ENCODE measurements at places on chromosomes 4 and X.
A peak's percentile ranks its signal among the peaks of the same experiment; 100 is the strongest.

GRCh38 chrX:56221101-56221500 is 11.1 kb upstream of the KLF8 start:
- no peak for DNase-seq

- no peak for DNase-seq
These were observed 9.6 kb upstream of the DUSP9 start for GRCh38 chrX:153637121-153638040.

DNA sequence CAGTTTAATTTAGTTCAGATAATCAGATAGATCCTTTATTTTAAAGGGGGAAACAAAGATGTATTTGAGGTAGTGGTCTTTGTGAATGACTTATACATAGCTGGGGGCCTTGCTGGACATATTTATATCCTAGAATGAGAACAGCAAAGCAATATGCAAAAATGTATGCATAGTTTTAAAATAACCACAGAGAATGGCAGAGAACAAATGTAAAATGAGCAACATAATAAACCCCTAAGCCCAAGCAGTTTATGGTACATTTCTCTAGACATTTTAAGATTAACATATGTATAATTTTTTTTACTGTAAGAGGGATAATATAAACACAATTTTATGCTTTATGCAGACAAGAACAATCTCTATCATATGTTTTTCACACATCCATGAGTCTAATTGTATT is 434.2 kb upstream of the SMIM31 start:
- no peak for DNase-seq

GRCh38 chr4:1937550-1937949 is 66.4 kb downstream of the NSD2 start:
- no peak for DNase-seq

DNA sequence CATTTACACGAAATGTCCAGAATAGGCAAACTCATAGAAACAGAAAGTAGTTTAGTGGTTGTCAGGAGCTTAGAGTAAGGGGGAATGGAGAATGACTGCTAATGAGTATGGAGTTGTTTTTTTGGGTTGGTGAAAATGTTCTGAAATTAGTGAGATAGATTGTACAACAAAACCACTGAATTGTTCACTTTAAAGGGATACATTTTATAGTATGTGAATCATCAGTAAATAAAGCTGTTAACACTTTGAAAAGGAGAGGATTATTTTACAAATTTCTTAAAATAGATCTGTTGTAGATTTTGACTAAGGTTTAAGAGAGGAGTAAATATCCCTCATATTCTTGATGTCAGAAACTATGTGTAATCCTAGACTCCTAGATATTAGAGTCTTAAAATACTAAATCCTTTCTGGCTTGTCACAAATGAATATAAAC is 82.7 kb downstream of the RAPGEF2 start:
- no peak for DNase-seq

DNA sequence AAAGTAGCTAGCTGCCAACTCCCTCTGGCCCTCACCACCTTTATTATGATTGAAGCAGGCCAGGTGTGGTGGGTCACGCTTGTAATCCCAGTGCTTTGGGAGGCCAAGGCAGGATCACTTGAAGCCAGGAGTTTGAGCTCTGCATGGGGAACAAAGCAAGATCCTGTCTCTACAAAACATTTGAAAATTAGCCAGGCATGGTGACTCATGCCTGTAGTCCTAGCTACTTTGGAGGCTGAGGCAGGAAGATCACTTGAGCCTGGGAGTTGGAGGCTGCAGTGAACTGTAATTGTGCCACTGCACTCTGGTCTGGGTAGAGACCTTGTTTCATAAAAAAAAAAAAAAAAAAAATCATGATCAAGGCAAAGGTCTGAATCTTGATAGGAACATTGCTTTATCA is 467.0 kb upstream of the DIPK2B start:
- DNase-seq = no peak

- DNase-seq = no peak
These were observed 39.4 kb upstream of the DDX60 start for GRCh38 chr4:168357941-168358340.

- no peak for DNase-seq
These were observed 204.4 kb downstream of the ZNF330 start for GRCh38 chr4:141425124-141425523.

- DNase-seq = no peak
These were observed 70.6 kb downstream of the MTMR1 start for GRCh38 chrX:150763810-150764209.

GRCh38 chr4:110634350-110635162 is 11.7 kb upstream of the PITX2 start:
- no peak for DNase-seq

GRCh38 chr4:115430024-115430423 is 316.6 kb upstream of the NDST4 start:
- no peak for DNase-seq

DNA sequence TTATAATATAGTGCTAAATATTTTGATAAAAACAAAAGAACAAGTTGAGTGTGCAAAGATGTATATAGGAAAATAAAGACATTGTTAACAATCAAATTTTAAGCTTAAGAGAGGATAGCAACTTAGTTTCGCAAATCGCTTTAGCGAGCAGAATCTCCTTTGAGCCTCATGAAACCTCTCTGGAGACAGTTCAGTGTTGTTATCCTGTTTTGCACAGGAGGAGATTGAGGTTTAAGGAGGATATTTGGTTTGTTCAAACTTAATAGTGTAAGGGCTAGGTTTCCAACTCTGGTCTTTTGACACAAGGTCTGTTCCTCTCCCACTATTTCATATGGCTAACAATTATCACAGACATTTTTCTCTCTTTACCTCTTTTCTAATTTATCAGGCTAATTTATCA is 1848.5 kb upstream of the TENM3 start:
- no peak for DNase-seq

DNA sequence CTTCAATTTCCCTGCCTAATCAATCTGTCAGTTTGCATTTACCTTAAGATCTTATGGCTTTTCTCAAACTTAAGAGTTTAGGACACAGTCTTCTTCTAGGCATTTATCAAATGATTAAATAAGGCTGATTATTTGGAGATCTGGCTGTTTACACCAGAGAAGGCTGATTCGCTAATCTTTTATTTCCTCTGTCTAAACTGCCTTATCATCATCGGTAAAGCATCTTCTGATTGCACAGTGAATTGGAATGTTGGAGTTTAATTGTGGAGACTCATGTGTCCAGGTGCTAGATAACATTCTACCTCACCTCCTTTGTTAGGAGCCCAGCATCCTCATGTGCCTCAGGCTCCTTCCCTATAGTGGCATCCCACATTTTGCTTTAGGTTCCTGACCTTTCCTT is 100.3 kb upstream of the DDIT4L start:
- DNase-seq = no peak

- no peak for DNase-seq
These were observed at the start of gene PDCL2 for GRCh38 chr4:55592014-55592413. PDCL2 (minus strand) TSS chr4:55592245; CDS start chr4:55592109, 136 bp downstream.

- DNase-seq = no peak
These were observed 34.9 kb upstream of the FHDC1 start for GRCh38 chr4:152901205-152901604.

DNA sequence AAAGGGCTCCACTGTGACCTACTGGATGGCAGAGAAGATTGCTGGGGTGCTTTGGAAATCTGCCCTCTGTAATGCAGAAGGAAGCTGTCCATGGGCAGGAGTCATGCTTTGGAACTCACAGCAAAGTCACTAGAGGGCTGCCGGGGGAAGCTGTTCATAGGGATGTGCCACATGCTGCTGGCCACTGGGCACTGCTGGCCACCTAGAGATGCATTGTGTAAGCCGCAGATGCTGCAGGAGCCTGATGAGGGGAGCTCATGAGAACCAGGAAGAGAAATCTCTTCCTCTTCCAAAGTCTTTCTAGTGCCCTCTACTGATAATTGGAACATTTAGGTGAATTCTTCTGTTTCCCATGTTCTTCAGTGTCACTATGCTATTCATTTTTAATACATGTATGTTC is 31.2 kb upstream of the UXT start:
- no peak for DNase-seq

DNA sequence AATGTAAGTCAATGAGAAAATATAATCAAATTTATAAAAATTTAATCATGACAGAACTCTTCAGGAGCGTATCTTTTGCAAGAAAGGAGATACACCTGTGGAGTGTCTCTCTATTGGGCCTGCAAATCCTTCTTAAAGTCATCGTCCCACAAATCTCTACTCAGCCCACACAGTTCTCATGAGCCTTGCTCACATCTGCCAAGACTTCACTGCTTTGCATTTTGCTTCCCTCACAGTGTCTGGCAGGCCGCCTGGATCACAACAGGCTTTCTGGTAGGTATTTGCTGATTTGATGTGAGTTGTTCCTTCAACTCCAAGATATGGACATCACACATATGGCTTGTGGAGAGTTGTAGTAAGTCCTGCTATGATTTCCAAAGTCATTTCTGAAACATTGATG is 183.1 kb upstream of the ARX start:
- DNase-seq = no peak

- no peak for DNase-seq
These were observed 21.7 kb downstream of the CLOCK start for GRCh38 chr4:55524844-55525571.

DNA sequence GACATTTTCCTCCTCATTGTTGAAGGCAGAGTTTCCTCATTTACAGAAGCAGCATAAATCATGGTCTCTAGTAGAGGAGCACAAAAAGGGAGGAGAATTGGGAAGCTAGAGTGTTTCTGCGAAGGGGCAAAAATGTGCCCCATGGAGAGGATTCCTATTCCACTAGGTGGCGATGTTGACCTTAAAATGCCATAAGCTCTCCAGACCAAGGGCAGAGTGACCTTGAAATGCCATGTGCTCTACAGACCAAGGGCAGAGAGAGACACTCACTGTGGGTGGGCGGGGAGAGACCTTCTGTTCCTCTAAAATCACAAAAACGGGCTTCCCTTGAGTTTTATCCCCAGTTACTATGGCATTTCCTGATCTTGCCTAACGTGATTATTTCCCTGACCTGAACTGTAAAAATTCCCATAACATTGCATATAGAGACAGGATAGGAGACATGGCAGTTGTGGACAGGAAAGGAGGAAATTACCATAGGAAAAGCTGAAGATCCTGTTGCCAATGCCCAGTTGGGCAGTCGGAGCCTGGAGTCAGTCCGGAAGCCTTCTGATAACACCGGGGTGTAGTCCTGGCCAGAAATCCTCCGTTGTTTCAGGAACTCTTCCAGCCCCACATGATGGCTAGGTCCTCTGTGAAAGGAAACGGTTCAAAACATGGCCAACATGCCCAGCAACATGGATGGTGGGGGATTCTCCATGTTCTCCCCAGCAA is 567.7 kb downstream of the MAGEB5 start:
- DNase-seq = no peak

- DNase-seq = no peak
These were observed 1321.1 kb downstream of the RAPGEF2 start for GRCh38 chr4:160423879-160424451.

DNA sequence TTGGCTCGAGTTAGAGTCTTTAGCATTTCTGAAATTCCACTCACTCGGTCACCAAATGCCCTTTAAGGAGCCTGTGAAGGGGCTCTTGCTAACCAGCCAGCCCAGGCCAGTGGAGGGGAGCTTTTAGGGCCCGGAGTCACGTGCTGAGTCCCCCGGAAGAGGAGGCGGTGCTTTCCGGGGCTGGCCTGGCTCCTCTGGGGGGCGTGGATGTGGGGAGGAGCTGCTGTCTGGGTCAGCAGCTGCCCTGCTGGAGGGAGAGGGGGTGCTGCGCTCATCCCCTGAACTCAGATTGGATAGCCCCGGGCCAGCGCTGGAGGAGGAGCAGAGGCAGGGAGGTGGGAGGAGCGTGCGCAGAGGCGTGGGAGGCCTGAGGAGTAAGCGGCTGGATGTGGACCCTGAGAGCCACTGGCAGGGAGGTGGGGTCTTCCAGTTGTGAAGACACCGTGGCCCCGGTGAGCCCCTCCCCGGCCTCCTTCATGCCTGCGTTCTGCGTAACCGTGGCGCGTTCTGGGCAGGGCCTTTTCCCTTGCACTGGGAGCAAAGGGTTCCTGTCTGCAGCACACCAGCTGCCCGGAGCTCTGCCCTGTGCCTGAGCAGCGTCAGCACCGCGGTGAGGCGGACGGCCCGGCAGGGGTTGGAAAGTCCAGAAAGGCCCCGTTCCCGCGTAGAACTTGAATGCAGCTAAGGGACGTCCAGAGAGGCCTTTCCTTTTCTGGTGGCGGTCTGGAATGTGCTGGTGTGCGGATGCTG is 19.7 kb downstream of the MAEA start:
- DNase-seq = peak; percentile 49

DNA sequence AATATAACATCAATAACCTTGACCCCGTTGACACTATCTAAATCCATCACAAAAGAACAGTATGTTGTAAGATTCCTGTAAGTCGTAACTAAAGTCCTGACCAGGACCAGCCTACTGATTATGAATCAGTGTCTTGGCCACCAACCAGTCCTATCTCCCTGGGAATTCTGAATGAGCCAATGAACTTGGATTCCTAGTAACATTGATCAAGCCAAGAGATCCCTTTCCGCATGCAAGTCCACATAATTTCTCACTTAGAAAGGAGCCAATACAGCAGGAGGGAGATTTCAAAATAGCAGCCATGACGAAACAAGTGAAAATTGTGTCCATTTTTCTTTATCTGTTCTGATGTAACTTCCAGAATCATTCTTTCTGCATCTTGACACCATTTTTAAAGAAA is 9.5 kb downstream of the XPNPEP2 start:
- no peak for DNase-seq

- no peak for DNase-seq
These were observed 97.6 kb downstream of the CASK start for GRCh38 chrX:41825796-41826195.

DNA sequence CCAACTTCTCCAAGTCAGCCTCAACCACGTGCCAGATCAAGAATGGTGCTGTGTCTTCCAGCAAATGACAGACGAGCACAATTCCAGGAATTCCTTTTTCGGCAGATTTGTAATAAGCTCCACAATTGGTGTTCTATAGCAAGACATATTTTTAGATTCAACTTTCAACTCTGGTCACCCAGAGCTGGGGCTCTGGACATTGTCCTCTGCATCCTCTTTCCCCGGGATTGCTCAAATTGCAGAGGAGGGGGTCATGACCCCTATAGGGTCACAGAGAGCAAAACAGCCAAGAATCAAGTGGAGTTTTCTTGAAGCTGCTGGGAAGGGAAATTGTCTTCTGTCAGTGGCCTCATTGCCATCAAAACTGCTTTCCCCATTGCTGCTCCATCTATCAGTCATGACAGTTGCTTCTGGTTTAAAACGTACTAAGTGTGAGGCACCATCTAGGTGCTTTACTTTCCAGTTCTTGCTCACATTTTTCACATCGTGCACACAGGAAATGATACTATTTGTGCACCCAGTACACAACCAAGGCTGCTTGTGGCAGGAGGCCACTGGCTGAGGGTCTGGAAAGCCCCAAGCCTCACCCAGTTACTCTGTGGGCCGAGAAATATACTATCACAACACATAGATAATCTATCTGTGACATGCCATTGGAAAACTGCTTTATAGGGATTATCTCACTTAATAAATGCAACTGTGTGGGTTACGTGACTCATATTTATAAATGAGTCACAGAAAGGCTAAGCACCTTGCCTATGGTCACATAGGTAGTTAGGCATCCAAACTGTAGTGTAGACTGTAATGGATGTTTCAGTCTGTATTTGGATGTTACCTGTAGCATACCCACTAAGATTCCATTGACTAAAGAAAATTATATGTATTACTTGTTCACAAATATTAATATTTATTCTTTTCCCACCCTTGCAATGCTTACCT is 91.7 kb upstream of the PHOX2B start:
- DNase-seq = no peak

- no peak for DNase-seq
These were observed 503.5 kb upstream of the ARX start for GRCh38 chrX:25519258-25519657.
